Omental fat pad (tissue), 4 donors: ENCODE measurements at places on chromosomes 4 and X.

DNA sequence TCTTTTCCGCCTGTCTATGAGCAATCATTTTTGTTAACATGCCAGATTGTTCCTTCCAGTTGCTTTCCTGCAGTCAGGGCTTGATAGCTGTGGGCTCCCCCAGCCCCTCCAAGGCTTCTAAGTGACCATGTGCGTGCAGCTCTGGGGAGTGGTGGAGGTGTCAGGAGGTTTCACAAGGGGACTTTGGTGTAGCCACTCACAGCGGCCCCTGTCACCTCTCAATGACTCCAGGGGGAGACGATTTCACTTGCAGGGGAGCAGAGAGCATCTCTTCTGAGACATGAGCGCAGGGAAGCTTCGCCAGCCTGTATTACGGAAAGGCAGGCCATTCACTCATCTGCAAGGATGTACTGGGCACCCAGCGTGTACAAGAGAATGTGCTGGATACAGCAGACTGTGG is 3.1 kb upstream of the GPR78 start:
- DNase-seq: no peak

- DNase-seq: no peak
Observed at GRCh38 chrX:39563178-39563577, 534.6 kb downstream of the BCOR start.

DNA sequence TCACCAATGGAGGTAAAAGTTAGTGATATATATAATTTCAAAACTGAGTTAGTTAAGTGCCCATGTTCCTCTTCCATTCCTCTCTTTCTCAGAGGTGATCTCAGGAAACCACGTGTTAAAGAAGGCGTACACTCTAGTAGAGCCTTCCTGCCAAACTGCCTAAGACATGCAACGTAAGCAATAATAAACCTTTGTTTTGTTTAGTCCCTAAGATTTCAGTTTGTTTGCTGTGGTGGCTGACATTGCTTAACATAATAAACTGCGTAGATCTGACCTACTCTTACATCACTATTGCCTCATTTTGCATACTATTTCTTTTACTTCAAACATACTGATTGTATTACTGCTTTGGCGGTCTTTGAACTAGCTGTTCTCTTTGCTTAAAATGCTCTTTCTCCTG is 99.2 kb downstream of the JADE1 start:
- DNase-seq: no peak

GRCh38 chr4:176319704-176320339 is at the start of gene SPCS3:
Gene SPCS3, plus strand, starts transcription at chr4:176319966. Its CDS starts 111 bp downstream, at chr4:176320077.
- peak; percentile 95 for DNase-seq

GRCh38 chr4:2412534-2412884 is 5.9 kb downstream of the ZFYVE28 start:
- no peak for DNase-seq

GRCh38 chrX:53255738-53256191 is 25.6 kb downstream of the IQSEC2 start:
- DNase-seq: no peak

DNA sequence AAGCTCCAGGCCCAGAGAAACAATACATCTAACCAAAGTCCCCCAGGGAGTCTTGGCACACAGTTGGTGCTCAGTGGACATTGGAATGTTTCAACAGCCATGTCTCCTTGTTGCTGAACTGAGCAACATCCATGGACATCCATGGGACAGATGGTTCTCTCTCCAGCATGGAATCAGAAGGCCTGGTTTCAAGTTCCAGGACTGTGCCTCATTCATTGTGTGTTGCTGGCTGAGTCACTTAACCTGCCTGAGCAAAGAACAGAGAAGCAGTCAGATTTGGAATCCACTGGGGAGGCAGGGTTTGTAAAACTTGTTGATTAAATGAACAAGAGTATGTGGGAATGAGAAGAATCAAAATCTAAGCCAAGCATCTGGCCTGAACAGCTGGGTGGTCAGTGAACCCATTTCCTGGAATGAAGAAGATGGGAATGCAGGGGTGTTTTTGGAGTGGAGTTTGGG is 147.9 kb downstream of the CHIC2 start:
- DNase-seq: no peak

- no peak for DNase-seq
Observed at GRCh38 chrX:11239230-11239629, 54.0 kb upstream of the AMELX start.

DNA sequence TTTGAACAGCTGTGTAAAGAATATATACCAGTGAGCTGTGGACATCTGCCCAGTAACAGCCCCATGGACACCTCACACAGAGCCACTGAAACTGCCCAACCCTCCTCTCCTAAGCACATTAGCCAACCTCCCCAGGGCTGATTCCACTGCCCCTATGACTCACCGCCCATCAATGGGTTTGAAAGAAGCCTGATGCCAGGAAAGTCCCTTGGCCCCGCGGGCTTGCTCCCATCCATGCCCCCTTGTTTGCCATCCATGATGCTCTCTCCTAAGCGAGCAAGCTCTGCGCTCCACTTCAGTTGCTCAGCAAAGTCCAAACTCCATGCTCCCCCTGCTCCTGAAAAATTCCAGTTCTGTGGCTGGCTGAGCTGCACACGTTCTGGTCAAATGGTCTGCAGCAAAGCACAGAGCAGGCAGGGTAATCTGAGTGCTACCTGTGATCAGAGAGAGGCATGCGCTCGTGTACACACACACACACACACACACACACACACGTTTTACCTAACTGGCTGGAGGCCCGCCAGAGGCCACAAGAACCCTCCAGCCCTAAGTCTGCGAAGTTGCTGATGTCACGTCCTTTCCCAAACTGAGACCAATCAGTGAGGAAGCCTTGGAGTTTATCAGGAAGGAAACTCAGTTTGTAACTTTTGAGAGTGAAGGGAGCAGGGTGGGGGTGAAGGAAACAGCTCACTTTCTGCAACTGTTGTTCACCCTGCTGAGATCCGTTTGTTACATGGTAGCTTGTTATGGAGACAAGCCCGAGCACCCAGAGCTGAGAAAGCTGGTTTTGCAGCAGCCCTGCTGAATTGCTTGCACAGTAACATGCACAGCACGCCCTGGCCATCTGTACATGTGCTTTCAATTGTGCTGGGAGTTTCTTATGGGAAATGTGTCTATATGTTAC is at the start of gene ASB9:
Gene ASB9, minus strand, starts transcription at position 466 of the 904 bp plus-strand sequence. Its CDS starts 209 bp downstream, at position 257.
- no peak for DNase-seq

DNA sequence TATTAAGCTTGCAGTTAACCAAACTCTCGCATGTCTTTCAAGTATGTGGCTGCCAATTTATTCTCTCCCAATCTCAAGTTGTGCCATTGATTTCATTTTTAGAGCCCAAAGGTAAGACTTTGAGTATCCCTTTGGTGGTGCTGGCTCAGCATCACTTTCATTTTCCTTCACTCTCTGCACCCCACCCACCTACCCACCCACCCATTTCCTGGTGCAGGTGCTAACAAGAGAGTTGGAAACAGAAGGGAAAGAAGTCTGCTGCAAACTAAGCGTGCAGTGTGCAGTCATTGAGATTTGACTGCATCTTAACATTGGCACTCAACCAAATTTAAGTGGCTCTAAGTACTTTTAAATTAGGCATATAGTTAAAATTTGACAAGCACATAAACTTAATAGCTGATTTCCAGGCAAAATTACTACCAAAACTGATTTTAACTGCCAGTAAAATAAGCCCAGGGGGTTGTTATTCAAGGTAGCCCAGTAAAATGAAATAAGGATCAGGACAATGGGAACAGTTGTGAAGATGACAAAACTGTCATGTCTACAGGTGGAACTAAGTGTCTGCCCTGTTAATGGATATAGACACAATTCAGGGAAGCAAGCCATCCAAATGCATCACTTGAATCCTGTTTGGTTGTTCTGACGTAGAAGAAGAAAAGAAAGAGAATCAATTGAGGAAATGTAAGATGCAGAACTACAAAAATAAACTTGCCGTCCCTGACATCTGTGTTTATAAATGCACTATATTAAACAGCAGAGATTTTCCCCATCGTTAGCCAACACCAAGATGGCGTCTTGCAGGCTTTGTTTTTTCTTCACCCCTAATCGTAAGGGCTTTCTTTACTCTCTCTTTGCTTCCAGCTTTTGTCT is 184.2 kb downstream of the KDR start:
- DNase-seq: no peak

GRCh38 chr4:25441519-25442117 is 64.6 kb downstream of the ANAPC4 start:
- no peak for DNase-seq

DNA sequence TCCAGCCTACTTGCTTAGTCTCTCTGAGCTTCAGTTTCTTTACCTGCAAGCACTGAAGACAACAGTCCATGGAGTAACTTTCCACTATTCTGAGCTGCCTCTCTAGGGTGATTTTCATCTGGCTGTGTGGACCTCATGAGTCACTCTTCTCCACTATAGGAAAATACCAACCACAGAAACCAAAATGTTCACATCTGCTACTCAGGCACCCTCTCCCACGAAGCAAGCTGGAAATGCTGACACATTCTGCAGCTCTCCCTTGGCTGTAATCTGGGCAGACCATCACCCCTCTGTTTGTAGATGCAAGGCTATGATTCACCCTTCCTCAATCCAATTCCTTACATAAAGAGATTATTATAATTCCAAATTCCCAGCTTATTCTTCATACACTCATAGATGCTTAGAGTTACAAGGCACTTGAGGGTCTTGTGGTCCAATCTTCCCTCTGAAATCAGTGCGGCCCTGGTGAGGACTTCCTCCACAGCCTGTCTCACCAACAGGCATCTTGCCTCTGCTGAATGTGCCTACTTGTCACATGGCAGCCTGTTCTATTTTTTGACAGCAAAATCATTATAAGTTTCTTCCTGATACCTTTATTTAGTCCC is 97.0 kb upstream of the LNX1 start:
- DNase-seq: no peak

DNA sequence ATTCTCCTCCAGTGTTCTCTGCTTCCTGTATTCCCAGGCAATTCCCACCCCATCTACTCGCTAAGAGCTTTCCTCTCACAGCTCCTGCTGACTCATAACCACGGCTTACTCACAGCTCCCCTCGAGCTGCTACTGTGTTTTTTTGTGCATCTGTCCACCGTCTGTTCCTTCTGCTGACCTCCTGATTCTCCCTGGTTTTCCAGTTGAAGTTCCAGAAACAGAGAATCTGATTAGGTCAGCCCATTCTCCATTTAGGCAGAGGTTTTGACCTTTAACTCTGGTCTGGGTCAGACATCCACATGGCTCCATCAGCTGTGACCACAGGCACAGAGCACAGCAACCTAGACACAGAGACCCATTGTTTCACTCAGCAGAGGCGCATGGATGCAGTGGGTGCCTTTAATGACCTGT is 5.5 kb upstream of the SMIM20 start:
- DNase-seq: no peak

DNA sequence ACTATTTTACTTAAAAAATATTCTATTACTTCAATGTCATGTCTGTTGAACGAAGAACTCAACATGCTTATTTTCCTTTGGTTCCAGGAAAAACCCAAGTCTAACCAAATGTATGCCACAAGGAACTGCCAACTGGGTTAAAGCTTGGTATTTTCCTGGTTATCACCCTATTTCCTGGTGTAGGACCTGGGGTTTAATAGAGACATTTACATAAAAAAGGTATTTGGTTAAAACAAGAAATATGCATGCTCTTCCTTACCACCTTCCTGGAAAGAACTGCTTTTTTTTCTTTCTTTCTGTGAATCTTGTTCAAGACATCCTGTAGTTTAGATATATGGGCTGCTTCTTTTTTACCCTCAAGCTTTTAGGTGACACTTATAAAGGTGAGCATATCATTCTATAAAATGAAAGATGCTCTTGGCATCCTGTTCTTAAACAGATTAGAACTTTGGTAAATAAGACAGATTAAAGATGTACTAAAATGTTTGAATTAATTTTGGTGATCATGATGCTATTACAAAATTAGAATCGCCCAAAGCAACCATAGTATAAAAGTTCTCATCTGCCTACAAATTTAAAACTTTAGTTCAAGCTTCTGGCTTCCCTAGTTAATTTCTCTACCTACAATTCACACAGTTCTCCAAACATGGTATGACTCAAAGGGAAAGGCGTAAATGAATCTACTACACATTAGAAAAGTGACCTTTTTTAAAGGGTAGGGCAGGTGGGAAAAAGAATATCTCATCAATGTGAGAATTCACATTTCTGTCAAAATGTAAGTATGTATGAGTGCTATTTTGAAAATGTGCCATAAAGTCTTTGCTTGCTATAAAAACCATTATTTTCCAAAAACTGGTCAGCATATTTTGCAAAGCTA is 103.5 kb downstream of the CNOT6L start:
- DNase-seq: no peak

DNA sequence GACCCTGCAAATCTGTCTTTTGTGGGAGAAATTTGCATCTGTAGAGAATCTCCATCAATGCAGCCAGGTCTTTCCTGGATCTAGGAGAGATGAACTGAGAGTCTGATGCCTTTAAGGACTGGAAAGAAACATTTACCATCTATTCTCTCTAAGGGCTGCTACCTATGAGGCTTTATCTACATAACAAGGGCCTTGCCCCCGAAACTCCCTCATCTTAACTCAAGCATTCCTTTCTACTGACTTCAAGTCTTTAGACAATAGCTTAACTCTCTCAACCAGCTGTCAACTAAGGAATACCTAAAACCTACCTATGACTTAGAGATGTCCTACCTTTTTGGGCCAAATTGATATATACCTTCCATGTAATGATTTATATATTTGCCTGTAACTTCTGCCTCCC is 32.1 kb downstream of the MAGEB17 start:
- no peak for DNase-seq

DNA sequence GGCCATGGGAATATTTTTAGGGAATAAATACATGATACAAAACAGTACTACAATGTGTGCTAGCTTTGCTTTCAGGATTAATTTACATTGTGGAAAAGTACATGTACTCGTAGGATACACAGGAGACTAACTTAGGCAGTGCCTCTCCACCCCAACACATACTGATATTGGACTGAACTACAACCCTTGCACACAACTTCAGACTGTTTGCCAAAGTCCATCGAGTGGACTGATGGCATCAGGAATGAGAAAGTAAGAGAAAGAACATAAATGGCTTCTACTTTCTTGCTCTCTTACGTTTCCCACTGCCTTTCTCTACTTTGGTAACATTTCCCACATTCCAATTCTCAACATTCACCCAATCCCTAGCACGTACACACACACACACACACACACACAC is 130.1 kb downstream of the RNF150 start:
- no peak for DNase-seq

GRCh38 chr4:163482190-163482589 is 8.6 kb upstream of the TKTL2 start:
- DNase-seq: no peak

- no peak for DNase-seq
Observed at GRCh38 chr4:76980261-76980660, 30.7 kb downstream of the SEPTIN11 start.

DNA sequence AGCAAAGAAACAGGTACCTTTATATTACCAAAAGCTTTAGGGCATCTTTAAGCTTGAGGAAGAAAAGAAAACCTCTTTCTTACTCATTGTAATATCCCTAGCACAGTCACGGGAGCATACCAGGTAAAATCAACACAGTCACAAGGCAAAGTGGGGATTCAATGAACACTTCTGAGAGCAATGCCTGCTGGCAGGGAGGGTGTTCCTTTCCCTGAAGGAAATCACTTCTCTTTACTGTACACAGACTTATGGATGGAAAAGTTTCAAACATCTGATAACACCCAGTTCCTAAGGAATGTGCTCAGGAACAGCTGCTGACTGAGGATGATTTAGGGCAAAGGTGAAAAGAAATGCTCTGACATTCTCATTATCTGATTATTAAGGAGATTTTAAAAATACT is 94.8 kb downstream of the MAML3 start:
- no peak for DNase-seq

- no peak for DNase-seq
Observed at GRCh38 chr4:16864199-16864598, 34.2 kb downstream of the LDB2 start.

- no peak for DNase-seq
Observed at GRCh38 chrX:146854281-146854680, 39.7 kb upstream of the CXorf51A start.
